Chondrocyte (in vitro differentiated cells): ENCODE measurements at places on chromosomes 12 and 14. TPM values are rescaled to one million over a fixed set of nuclear protein-coding genes. Genes with fewer than 3 reads are reported as not detected.

- no peaks in the 10 kb centered on the region for H3K27me3 ChIP-seq
- peaks cover 12% of the 10 kb centered on the region for H3K36me3 ChIP-seq
- DNase-seq = no peak
- H3K4me3 ChIP-seq = peak overlapping the region; percentile 89
- H3K4me1 ChIP-seq = peaks cover 41% of the 10 kb centered on the region
- H3K27ac ChIP-seq = peak overlapping the region; percentile 99
Observed at GRCh38 chr12:57110104-57111030, 795 bp downstream of the STAT6 start.

DNA sequence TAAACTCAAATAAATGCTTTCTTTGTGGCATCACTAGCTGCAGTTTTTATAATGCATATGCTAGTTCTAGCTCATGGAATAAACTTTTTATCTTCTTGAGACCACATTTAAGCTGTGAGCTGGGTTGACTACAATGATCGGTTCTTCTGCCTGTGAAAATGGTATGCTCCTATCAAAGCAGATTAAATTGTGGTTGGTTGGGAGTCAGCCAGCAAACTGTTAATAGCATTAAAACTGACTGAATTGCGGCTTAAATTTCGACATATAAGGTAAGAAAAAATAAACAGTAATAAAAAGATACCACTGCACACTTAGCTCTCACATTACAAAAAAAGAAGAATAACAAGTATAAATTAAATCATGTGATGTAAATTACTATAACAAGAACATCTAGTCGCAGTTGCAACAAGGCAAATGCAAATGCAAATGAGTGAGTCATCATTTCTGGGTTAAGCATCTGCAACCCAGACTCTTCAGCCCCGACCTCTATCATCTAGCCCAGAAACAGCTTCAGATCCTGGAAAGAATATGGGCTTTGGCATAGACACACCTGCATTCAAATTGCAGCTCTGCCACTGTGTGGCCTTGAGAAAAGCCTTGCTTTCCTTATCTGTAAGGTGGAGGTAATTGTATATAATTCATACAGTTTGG lies 19.8 kb upstream of the DHRS7 start:
- H3K27ac ChIP-seq = no peak overlapping the region
- H3K4me1 ChIP-seq = peaks cover 7% of the 10 kb centered on the region
- peaks cover 1% of the 10 kb centered on the region for H3K36me3 ChIP-seq
- H3K27me3 ChIP-seq = peaks cover 7% of the 10 kb centered on the region
- DNase-seq = no peak

OTX2 gene
- total RNA-seq = not detected in 3 replicates

DNA sequence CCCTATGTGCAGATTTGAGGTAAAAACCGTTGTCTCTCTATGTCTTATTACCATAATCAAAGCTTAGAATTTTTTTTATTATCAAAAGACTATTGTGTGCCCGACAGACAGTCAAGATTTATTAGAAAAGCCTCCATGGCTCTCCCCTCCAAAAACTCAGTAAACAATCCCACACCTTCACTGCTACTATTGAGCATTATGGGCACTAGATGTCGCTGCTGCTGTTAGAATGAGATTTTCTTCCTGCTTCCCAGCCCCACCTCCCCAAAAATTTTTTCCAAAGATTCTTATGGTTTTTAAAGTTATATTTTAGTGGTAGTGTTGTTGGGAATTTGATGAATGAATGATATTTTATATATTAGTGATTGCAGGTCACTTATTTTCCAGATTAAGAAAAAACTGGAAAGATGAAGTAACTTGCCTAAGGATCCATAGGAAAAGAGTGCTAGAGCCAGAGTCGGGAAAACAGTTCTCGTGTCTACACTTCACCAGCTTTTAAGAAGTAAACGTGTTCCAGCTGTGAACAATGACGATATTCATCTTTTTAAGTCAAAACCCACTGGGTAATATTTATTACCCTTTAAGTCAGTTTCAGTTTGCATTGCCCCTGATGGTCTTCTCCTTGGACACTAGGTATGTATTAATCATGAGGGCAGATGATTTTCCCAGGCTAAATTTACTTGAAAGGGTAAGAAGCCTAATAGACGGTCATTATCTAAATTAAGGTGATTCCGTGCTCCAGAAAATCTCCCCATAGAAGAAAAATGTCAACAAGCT lies 12.2 kb upstream of the FOXG1 start:
- DNase-seq = no peak
- no peak overlapping the region for H3K4me3 ChIP-seq
- no peaks in the 10 kb centered on the region for H3K36me3 ChIP-seq
- H3K27ac ChIP-seq = no peak overlapping the region

STAC3 gene
- 1.1 to 2.8 TPM (median 1.3 TPM) in 3 replicates for total RNA-seq

DNA sequence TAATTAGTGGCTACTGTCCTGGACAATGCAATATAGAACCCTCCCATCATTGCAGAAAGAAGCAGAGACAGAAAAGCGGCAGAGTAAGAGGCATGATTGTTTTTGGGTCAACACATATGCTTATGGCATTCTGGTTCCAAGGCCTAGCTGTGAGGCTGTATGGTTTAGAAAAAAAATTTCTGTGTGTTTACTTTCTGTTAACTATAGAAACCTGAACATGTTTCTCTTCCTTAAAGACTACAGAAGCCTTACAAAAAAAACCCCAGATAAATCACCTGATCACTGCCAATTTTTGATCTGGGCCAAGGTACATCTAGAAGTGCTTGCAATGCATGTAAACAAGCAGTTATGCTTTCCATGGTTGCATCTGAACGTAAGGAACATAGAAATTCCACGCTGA lies 100.0 kb upstream of the HECTD1 start:
- H3K4me3 ChIP-seq = no peak overlapping the region
- H3K4me1 ChIP-seq = no peaks in the 10 kb centered on the region
- no peak overlapping the region for H3K27ac ChIP-seq
- peaks cover 22% of the 10 kb centered on the region for H3K36me3 ChIP-seq
- H3K27me3 ChIP-seq = no peaks in the 10 kb centered on the region

DNA sequence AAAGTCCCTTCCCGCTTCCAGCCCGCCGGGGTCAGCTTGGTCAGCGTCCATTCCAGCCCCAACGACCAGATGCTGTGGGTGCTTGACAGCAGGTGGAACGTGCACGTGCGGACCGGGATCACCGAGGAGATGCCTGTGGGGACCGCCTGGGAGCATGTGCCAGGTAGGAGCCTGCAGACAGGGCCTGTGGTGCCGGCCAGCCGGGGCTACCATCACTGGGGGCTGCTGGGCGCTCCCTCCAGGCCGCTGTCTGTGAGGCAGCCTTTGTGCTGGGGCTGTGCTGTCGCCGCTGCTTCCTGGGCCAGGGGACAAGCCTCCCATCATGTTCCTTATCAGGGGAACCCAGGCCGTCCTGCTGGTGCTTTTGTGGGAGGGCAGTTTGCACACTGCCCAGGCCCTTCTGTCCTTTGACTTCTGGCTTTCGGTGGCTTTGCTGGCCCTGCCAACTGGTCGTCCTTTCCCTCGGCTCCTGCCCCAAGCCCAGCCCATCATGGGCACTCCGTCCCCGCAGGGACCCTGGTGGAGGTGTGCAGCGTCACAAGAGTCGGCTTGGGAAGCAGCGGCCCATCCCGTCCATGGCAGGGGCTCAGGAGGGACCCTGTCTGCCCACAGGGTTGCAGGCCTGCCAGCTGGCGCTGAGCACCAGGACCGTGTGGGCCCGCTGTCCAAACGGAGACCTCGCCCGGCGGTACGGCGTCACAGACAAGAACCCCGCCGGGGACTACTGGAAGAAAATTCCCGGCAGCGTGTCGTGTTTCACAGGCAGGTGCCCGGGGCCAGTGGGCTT lies 12.4 kb downstream of the ANKRD9 start:
- H3K27ac ChIP-seq = no peak overlapping the region
- H3K4me3 ChIP-seq = no peak overlapping the region
- no peaks in the 10 kb centered on the region for H3K27me3 ChIP-seq
- peaks cover 9% of the 10 kb centered on the region for H3K36me3 ChIP-seq

GRCh38 chr14:34833549-34834523 lies 41.3 kb downstream of the BAZ1A start:
- no peaks in the 10 kb centered on the region for H3K27me3 ChIP-seq
- peaks cover 13% of the 10 kb centered on the region for H3K4me1 ChIP-seq
- peaks cover 1% of the 10 kb centered on the region for H3K36me3 ChIP-seq
- no peak overlapping the region for H3K27ac ChIP-seq
- DNase-seq = no peak

LGR5 gene
- total RNA-seq = 13.8 to 31.0 TPM (median 14.3 TPM) in 3 replicates

MAP3K12 gene
- 25.5 to 30.6 TPM (median 26.9 TPM) in 3 replicates for total RNA-seq

DNA sequence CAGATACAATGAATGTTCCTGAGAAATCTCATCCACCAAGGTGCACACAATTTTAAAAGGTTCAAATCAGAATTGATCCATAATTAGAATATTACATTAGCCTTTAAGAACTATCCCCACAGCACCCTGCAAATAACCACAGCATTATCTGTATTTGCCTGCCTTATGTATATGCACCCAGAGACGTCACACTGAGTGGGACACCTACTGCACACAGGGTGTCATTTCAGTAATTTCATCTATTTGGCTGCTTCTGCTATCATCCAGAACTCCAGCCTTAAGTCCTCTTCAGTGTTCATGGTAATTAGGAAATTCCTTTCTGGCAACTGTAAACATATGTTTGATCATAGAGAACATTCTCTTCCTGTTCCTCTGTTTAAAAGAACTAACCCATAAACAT lies 298.4 kb downstream of the SYT1 start:
- DNase-seq = no peak
- H3K27me3 ChIP-seq = peaks cover 5% of the 10 kb centered on the region
- H3K27ac ChIP-seq = no peak overlapping the region

DNA sequence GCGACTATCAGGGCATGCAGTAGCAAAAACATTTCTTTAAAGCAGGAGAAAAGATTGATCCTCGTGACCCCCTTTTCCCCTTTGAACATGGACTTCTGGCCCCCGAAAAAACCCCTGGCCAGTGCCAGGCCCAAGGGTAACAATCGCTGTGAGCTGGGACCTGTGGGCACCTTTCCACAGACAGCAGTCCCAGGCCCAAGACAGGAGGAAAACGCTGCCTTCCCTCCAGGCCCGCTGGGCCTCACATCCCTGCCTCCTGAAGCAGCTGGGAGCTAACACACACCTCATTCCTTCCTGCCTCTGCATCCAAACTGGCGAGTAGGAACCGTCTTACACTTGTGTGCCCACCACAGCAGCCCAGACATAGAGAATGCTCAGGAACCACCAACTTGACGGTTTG lies 1.2 kb downstream of the VWF start:
- no peak for DNase-seq
- no peak overlapping the region for H3K4me3 ChIP-seq
- H3K27ac ChIP-seq = no peak overlapping the region
- peaks cover 1% of the 10 kb centered on the region for H3K36me3 ChIP-seq

DNA sequence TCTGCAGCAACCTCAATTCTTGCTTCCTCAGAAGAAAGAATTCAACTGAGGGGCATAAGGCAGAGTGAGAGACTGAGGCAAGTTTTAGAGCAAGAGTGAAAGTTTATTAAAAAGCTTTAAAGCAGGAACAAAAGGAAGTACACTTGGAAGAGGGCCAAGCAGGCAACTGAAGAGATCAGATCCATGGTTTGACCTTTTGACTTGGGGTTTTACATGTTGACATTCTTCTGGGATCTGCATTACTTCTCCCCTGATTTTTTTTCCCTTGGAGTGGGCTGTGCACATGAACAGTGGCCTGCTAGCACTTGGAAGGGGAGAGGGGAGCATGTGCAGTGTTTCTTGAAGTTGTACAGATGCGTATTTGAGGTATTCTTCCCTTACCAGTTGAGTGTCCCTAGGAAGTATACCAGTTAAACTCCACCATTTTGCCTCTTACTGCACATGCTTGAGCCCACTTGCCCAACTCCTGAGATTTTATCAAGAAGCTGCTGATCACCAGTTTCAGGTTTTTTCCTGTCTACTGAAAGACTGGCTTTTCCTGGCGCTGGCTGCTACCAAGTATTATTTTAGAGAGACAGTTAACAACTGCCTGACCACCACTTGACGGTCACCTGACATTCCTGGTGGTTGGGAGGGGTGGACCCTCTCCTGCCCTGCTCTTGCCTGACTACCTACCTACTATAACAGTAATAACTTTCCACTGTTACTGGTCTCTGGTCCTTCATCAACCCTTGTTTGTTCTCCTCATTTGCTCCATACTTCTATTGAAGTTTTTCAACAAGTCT lies 26.0 kb upstream of the TMTC2 start:
- no peak for DNase-seq
- H3K27ac ChIP-seq = no peak overlapping the region
- H3K27me3 ChIP-seq = peaks cover 2% of the 10 kb centered on the region

GRCh38 chr12:24352363-24352762 lies 402.9 kb upstream of the SOX5 start:
- no peaks in the 10 kb centered on the region for H3K36me3 ChIP-seq
- no peak overlapping the region for H3K27ac ChIP-seq
- no peaks in the 10 kb centered on the region for H3K4me1 ChIP-seq
- H3K27me3 ChIP-seq = no peaks in the 10 kb centered on the region

DNA sequence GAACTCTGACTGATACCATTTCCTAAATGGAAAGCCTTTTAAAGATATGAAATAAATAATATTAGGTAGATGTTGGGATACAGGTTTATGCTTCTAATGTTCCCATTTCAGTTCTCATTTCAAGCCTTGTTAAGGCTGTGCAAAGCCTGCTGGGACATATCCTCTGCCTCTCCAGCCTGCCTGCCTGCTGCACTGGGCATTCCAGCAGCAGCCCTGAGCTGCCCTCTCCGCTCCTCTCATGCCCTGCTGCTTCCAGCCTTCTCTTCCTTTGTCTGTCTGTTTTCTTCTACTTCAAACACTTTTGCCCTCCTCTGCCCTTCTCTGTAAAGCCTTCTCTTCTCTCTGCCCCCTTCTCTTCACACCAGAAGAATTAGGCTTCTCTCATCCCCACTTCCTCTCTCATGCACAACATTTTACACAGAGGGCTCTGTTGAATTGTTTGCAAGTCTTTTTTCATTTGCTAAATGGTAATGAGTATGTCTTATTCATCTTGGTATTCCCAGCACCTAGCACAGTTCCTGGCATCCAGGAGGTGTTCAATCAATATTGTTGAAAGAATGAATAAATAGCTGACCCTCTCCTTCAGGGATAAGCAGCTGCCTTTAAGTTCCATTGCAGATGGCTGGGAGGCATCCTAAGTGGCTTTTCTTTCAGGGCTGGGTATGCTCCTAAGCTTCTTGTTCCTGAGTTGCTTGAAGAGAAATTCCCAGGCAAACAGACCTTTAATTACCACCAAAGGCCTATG lies 292.3 kb downstream of the TMEM117 start:
- DNase-seq = no peak
- H3K27me3 ChIP-seq = no peaks in the 10 kb centered on the region
- no peaks in the 10 kb centered on the region for H3K36me3 ChIP-seq
- H3K4me3 ChIP-seq = no peak overlapping the region
- no peaks in the 10 kb centered on the region for H3K4me1 ChIP-seq

CACNA1C gene
- total RNA-seq = 27.0 to 48.5 TPM (median 27.0 TPM) in 3 replicates

- H3K27me3 ChIP-seq = no peaks in the 10 kb centered on the region
- H3K4me1 ChIP-seq = peaks cover 75% of the 10 kb centered on the region
- peak; percentile 72 for DNase-seq
- H3K4me3 ChIP-seq = no peak overlapping the region
- H3K36me3 ChIP-seq = no peaks in the 10 kb centered on the region
Observed at GRCh38 chr14:99756796-99757195, 36.4 kb upstream of the EML1 start.

- H3K27ac ChIP-seq = no peak overlapping the region
- no peak for DNase-seq
- H3K36me3 ChIP-seq = no peaks in the 10 kb centered on the region
- no peaks in the 10 kb centered on the region for H3K4me1 ChIP-seq
Observed at GRCh38 chr14:98323836-98324235, 948.2 kb downstream of the BCL11B start.

GRCh38 chr12:103013741-103014300 lies 56.3 kb downstream of the ASCL1 start:
- H3K36me3 ChIP-seq = no peaks in the 10 kb centered on the region
- no peak overlapping the region for H3K27ac ChIP-seq
- no peak overlapping the region for H3K4me3 ChIP-seq
- no peak for DNase-seq
- H3K27me3 ChIP-seq = no peaks in the 10 kb centered on the region
